DMS79 (cell line): ENCODE measurements at places on chromosomes 4 and X.

DNA sequence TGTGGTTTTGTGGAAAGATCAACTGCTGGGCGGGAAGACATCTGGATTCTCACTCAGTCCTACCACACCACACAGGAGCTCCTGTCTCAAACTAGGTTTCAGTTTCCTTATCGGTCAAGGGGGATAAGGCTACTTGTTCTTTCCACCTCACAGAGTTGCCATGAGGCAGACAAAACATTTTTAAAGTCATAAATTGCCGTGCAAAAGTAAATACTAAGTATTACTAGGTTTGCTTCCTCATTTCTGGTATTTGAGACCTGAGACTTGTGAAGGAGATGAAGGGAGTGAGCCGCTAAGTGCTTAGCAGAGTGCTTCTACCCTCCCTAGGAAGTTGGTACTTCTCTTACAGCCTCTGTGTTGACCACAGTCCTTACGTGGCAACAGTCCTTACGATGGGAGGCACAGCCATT is 1.5 kb downstream of the LAP3 start:
- DNase-seq, result no peak

DNA sequence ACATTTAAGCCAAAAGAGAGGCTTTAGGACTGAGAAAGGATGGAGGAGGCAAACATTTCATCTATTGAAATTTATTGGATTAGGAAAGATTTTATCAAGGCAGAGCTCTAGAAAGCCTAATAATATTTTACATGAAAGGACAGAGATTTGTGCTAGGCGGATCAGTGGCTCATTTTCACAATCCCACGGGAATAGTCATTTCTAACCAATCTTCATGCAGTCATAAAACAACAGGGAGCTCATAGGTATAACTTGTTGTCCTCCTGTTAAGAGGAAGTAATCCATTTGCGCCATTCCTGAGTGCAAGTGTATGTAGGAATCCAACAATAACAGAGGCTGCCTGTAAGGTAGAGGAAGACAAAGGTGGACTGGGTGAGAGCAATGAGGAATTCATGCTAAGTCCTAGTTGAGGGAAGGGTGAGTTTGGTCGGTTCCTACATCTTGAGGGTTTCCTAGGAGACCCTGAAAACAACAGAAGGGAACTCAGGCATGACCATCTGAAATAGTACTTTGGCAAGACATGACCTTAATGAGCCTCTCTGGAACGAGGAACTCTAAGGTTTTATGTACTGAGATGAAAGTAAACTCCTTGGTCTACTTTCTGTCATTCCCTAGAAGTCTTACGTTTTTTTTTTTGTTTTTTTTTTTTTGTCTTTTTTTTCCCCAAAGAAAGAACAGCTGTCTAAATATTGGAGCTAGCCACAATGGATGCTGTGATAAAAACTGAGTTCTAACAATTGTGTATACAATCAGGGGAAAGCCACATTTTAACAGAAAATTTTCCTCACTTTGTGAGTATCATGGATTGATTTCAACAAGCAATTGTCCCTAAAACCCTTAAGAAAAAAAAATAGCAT is 89.7 kb downstream of the GEMIN8 start:
- DNase-seq, result peak; percentile 53

DNA sequence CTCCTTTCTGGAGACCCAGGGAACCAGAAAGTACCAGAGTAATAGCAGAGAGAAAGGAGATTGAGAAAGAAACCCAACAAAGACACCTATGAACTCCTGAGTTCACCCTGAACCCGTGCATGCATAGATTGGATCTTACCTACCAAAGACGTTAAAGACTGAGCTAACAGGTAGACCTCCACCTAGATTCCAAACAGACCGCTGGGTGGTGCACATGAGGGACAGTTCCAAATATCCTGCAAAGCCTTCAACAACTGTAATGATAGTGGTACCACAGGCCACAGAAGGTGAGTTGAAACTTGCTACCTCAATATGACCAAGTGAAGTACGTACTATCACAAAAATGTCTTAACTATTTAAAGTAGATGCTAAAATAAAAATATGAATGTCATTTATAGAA is 34.0 kb upstream of the NR0B1 start:
- DNase-seq, result no peak

DNA sequence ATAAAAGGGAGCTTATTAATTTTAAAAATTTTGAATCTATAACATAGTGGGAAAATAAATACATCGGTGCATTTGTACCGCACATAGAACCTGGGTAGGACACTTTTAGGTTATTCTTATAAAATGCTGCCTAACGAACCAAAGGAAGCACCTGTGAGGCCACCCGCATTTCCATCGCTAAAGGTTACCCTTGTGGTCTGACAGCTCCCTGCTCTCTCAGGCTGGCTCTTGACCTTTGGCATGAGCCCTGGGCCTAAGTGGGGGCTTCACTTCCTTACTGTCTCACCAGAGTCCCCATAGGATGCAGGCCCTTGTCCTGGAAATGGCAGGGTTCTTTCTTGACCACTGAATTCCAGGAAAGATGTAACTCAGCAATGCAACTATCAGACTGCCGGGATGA is 46.0 kb downstream of the HADH start:
- no peak for DNase-seq

GRCh38 chrX:633043-633984 is 2.7 kb downstream of the SHOX start:
- no peak for DNase-seq

DNA sequence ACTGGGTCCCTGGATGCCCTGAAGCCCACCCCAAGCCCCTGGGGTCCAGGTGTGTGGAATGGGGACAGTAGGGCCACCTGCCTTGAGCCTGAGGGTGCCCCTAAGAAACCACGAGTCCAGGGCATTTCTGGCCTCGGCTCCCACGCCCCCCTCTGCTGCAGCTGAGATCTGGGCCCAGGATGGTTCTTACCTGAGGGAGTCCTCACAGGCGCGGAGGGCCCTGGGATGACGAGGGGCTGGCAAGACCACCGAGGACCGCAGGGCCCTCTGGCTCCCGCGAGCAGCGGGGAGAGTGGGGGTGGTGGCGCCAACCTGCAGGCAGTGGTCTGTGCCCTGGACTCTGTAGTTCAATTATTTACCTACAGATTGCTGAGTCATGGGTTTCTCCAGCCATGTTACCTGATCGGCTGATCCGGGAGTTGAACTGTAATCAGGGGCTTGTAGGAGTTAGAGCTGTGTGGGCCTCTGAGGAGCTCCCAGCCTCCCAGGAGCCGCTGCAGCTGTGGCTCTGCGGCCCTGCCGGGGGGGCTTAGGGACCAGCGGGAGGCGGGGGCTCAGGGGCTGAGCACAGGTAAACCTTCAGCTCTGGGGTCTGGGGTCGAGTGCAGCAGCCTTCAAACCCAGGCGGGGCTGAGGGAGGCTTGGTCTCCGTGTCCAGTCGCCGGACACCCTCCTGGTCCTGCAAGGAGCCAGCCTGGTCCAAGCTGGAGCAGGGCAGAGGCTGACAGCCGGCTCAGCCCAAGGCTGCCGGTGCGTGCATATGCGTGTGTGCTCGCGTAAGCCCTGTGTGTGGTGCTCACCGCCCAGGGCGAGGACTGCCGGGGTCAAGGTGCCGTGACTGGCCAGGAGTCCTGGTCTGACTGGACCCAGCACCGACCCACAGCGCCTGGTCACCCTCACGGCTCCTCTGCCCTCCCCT is at the start of gene SLC26A1:
Gene SLC26A1 (minus strand): TSS at position 294 of the 919 bp plus-strand sequence. CDS start 1,701 bp downstream, outside the sequence.
- DNase-seq, result no peak

GRCh38 chrX:67780694-67781109 is 236.9 kb downstream of the AR start:
- DNase-seq, result no peak

DNA sequence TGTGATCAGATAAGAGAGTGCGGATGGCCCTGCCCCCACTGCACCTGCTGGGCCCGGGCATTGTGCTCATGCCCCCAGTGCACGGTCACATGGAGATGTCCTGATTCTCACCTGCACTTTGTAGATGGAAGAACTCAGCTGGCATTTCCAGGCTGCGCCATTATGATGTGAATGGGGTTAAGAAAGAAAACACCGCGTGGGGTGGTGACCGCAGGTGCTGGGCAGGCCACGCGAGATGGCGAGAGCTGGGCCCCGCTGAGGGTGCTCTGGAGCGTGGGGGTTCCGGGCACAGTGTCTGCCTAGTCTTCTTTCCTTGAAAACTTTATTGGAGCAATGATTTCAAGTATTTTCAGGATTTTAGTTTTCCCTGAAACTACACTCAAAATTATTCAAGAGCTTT is 17.8 kb upstream of the HGFAC start:
- peak; percentile 45 for DNase-seq

DNA sequence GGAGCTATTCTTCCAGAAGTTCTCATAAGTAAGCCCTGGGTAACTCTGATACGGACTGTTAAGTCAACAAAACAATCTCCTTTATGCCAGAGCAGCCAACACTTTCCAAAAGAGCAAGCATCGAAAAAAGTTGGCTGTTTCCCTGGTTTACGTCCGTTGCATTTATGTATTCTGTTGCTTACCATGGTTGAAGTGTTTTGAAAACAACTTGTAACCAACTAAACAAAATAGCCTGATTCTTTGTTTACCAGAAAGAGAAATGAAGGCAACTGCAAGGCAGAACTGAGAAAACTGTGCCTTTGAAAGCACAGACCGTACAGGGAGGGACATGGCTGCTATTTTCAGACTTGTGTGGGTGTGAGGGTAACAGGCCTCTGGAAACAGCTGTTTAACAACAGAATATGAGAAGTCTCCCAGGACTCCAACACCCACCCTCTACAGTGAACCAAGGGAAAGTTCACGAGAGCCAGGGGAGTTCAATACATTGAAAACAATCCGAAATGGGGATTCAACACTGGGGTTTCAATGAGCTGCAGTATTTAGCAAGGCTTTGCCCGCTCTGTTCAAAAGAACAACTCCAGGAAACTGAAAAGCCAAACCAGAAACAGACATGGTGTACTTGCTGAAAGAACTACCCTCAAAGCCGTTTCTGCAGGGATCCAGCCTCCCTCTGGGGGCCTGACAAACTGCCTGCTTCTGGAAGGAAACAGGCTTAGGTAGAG is 95.8 kb upstream of the EGFL6 start:
- no peak for DNase-seq

DNA sequence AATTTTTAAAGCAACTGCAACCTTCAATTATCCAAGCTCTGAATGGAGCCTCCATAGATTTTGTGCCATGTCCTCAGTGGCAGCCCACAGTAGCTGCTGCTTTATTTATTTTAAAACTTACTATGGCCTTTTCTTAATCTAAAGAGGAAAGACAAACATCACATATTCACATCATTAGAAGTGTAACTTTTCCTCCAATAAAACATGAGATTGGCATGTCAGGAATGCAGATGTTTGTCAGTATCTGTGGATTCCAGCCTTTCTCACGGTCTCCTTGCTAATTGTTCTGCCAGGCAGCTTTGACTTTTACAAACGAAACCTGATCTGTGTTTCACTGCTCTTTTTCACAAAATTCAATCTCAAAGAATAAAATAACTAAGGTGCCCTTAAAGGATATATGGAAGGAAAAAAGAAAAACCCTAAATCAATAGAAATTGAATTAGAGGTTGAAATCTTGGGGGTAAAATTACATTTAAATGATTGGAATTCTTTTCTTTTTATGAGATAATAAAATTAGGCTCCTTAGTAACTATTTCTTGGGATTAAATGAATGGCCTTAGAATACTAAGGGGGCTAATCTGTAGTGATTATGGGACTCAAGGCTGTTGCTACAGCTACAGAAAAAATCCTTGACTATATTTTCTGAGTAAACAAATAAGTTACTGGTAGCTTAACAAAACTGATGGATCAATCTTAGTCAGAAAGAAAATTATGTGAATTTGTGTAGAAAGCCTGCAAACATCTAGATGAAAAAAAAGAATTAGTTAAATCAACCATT is 151.3 kb downstream of the RTL9 start:
- DNase-seq, result no peak
